ENCODE measurements at places on chromosomes 3 and 15. TPM values are rescaled to one million over a fixed set of nuclear protein-coding genes. Genes with fewer than 3 reads are reported as not detected.

TTC21A gene
- 2.8 TPM for total RNA-seq

LRTM1 gene
- total RNA-seq = not detected

CRELD1 gene
- total RNA-seq = 11.8 TPM

CCR3 gene
- total RNA-seq = not detected

C15orf62 gene
- 0.03 TPM for total RNA-seq

IL5RA gene
- total RNA-seq = not detected

DAPK2 gene
- total RNA-seq = 3.7 TPM

GRM2 gene
- total RNA-seq = 0.03 TPM

TIMP4 gene
- 13.6 TPM for total RNA-seq

CCR4 gene
- total RNA-seq = 0.03 TPM

BMF gene
- 2.4 TPM for total RNA-seq

DTX3L gene
- total RNA-seq = 7.3 TPM

AADAC gene
- 11.5 TPM for total RNA-seq

FAM107A gene
- total RNA-seq = 0.41 TPM

FAM3D gene
- not detected for total RNA-seq

UBXN7 gene
- total RNA-seq = 7.8 TPM

TGM4 gene
- total RNA-seq = 0.23 TPM

UBAP1L gene
- 0.93 TPM for total RNA-seq

PLA1A gene
- 0.25 TPM for total RNA-seq

TEX264 gene
- 70.1 TPM for total RNA-seq

ALDH1A2 gene
- 0.15 TPM for total RNA-seq

TFG gene
- total RNA-seq = 145 TPM

SEC22A gene
- total RNA-seq = 19.3 TPM

SEMA6D gene
- total RNA-seq = not detected

MLF1 gene
- total RNA-seq = 20.9 TPM

ZXDC gene
- total RNA-seq = 9.4 TPM

NEK10 gene
- total RNA-seq = 0.66 TPM

ZNF860 gene
- total RNA-seq = 1.5 TPM

PIERCE2 gene
- total RNA-seq = 4.7 TPM

AP2M1 gene
- 301 TPM for total RNA-seq

CYP19A1 gene
- 0.10 TPM for total RNA-seq

CACNA2D2 gene
- 0.53 TPM for total RNA-seq

C3orf20 gene
- total RNA-seq = not detected

NISCH gene
- total RNA-seq = 13.2 TPM

GABRB3 gene
- total RNA-seq = 70.0 TPM

KBTBD13 gene
- not detected for total RNA-seq

PAK2 gene
- total RNA-seq = 37.2 TPM

LRRC3B gene
- total RNA-seq = not detected

CCR9 gene
- total RNA-seq = not detected

MESP2 gene
- total RNA-seq = 0.52 TPM

RHOA gene
- total RNA-seq = 461 TPM

PLA2G4D gene
- total RNA-seq = not detected

CYFIP1 gene
- 81.2 TPM for total RNA-seq

Measured in A549 treated with AZD2906 at 1 μM for 4 hours (cell line).